Stimulated activated CD4-positive, alpha-beta T cell treated with anti-CD3 and anti-CD28 coated beads, Interleukin-2, amount 100 ng/mL, for 4 hours (primary cell): ENCODE measurements at places on chromosomes 4 and X.

- DNase-seq = no peak
These were observed 3.5 kb downstream of the JAKMIP1 start for GRCh38 chr4:6196871-6197270.

DNA sequence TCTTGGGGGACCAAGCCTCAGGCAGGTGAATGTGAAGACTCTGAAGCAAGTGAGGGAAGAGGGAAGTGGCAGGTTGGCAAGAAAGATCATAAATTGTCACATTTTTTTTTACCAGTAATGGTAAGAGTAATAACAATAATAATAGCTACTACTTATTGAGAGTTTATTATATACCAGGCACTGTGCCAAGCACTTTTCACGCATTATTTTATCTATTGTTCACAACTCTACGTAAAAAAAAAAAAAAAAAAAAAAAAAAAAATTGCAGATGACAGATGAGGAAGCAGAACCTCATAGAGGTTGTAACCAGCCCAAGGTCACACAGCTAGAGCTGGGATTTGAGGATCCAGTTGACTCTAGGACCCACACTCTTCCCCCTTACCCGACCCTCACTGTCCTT lies 40.9 kb downstream of the TSC22D3 start:
- DNase-seq = no peak

- no peak for DNase-seq
These were observed 120.0 kb downstream of the PDLIM5 start for GRCh38 chr4:94571715-94572114.

DNA sequence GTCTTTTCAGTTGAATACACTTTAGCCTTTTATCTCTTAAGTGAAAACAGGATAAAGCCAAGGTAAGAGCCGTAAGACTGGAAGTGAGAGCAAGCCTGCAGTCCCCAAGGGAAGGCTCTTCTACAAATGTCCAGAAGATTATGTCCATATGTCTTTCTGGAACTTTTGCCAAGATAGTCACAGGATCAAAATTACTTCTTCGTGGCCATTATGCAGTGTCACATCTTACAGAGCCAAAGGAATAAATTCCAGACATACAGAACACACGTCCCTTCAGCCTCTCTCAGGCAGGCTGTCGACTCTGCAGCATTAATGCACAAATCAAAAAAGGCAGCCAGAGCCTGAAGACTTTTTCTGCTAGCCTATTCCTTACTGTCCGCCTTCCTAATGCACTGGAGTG lies 10.9 kb upstream of the GATB start:
- DNase-seq = no peak

DNA sequence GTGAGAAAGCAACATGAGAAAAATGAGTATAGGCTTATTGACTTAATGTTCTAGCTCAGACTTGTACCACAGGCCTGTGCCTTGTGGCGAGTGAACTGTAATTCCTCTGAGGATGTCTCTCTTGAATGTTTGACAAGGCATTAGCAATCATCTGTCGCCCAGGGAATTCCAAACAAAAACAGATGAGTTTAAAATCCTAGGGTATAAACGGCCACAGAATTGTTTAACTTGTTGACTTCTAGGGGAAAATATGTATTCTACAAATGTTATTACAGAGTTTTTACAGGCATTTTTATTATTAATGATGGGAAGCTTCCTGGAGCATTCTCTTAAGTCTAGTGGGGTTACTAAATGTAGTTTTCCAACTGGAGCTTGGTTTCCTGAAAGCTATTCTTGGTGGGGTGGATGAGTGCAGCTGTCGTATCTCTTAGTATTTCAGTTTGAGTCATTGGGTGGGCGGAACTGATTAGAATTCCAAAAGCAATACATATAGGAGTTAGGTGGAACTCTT lies 40.6 kb downstream of the ARHGAP10 start:
- no peak for DNase-seq

DNA sequence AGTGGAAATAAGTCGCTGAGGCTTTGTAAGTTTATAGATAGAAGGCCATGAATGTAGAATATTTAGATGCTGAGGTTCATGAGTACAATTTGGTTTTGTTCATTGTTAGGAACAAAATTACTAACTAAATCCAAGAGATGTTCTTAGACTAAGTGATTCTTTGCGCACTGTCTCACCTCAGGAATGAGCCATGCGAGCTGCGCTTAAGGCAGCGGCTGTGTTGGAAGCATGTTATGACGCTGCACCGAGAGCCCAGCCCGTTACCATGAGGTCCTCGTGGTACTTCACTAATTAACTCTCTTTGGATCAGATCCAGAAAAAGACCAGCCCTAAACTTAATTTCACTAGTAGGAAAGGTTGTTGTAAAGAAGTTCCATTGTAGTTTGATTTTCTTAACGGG lies 166.2 kb downstream of the RAPGEF2 start:
- no peak for DNase-seq

DNA sequence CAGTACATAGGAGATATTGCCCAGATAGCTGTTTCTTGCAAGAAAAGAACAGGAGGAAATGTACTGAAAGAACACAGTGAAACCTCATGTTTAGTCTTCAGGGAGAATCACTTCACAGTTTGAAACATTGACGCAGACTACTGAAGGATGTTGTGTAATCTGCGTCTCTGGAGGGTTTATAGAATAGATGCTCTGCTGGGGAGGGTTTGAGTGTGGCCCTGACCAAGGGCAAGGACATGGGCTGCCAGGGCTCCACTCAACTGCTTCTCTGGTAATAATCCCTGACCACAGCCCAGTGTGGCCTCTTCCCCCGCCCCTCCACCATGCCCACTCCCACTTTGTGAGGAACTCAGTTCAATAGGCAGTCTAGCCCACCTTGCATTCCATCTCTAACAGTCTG lies 15.8 kb upstream of the ACE2 start:
- DNase-seq = no peak

DNA sequence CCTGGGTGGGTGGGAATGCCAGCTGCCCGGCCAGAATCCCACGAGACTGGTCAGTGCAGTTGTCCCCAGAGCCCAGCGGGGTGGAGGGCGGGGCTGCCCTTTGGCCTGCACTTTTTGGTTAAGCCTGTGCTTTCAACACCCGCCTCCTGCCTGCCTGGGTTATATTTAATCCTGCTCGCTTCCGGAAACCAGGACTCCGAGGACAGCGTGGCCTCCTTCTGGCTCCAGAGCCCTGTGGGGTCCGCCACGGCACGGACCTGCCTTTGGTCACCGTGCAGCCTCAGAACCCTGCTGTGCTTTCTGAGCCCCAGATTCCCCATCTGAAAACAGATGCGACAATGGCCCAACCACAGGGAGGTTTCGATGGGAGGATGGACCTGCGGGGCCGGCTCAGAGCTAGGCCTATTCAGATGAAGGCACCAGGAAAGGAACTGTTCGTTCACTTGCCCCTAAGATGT lies 29.4 kb upstream of the KIAA0232 start:
- no peak for DNase-seq

DNA sequence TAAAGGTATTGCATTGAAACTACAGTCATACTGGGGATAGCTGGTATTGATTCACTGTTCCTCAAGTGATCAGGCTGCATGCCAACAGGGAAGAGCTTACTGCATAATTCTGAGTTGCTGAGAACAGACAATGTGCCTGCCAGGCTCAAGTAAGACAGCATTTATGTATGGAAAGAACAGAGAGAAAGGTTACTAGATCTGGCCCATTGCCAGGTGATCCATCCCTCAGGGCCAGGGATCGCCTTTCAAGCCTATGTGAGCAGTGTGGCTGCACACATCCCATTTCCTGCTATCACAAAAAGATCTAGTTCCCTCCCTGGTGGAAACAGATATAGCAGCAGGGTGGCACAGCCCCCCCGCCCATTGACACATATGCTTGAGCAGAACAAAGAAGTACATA lies 254.0 kb downstream of the TMA16 start:
- no peak for DNase-seq
